ENCODE measurements at places on chromosomes 1 and 21.

DNA sequence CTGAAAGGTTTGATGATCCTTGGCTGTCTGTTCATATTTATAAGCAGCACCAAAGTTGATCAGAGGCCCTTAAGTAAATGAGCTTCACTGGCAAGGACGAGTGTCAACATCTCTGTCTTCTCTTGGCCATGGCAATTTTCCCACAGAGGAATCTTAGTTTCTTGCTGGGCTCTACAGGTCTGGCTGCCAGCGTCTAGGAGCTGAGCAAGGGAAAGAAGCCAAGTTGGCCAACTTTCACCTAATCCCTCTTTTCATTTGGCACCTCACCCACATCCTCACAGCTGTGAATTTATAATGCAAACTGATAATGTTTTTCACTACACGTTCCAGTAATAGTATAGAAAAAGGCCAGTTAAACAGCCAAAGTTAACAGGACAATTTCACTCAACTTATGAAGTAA is 99.0 kb upstream of the LBR start:
- DNase-seq: no peak

DNA sequence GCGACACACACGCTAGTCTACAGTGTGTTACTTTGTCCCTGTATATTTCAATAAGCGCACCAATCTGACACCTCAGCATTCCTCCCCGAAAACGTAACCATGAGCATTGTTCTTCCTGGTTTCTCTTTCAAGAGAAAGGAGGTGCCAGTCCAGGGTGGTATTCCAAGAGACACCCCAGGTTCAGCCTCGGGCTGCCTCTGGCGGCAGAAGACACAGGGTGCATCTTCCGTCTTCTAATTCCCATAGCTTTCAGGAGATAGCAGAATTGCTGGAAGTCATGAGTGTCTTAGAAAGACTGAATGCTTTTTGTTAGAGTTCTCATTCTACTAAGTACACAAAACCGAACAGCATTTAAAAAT is 15.9 kb upstream of the RGS8 start:
- no peak for DNase-seq

GRCh38 chr1:223772771-223773160 is 60.4 kb downstream of the CAPN2 start:
- no peak for DNase-seq

- DNase-seq: no peak
Measured at GRCh38 chr1:240553351-240553750, 58.6 kb downstream of the GREM2 start.

- peak; percentile 95 for DNase-seq
Measured at GRCh38 chr21:43331962-43332828, 94.7 kb downstream of the SIK1 start.

DNA sequence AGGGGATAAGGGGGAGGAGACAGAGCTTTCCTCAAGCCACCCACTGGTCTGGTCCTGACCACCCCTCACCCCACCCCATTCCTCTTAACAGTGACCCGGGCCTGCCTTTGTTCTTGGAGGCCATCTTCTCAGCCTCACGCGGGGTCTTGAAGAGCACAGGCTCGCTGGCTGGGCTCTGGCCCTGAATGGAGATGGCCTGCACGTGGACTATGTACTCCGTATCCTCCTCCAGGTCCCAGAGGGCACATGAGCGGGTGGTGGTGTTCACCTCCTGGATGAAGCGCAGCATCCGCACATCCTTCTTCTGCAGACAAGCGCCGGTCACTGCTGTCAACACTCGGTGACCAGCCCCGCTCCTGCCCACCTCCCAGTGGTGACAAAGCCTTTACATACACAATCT is 2.6 kb downstream of the FNDC5 start:
- no peak for DNase-seq

GRCh38 chr1:223515926-223516325 is 122.7 kb downstream of the CCDC185 start:
- DNase-seq: no peak

GRCh38 chr1:41278076-41278475 is 36.0 kb upstream of the SCMH1 start:
- DNase-seq: no peak
